Osteocyte (in vitro differentiated cells): ENCODE measurements at places on chromosomes 3 and 15. TPM values are rescaled to one million over a fixed set of nuclear protein-coding genes. Genes with fewer than 3 reads are reported as not detected.

- H3K27me3 ChIP-seq = no peaks in the 10 kb centered on the region
- H3K27ac ChIP-seq = no peak overlapping the region
- H3K4me3 ChIP-seq = no peak overlapping the region
- DNase-seq = no peak
- peaks cover 18% of the 10 kb centered on the region for H3K4me1 ChIP-seq
- H3K36me3 ChIP-seq = peaks cover 4% of the 10 kb centered on the region
Measured at GRCh38 chr3:88147261-88147660, 2.5 kb upstream of the C3orf38 start.

DNA sequence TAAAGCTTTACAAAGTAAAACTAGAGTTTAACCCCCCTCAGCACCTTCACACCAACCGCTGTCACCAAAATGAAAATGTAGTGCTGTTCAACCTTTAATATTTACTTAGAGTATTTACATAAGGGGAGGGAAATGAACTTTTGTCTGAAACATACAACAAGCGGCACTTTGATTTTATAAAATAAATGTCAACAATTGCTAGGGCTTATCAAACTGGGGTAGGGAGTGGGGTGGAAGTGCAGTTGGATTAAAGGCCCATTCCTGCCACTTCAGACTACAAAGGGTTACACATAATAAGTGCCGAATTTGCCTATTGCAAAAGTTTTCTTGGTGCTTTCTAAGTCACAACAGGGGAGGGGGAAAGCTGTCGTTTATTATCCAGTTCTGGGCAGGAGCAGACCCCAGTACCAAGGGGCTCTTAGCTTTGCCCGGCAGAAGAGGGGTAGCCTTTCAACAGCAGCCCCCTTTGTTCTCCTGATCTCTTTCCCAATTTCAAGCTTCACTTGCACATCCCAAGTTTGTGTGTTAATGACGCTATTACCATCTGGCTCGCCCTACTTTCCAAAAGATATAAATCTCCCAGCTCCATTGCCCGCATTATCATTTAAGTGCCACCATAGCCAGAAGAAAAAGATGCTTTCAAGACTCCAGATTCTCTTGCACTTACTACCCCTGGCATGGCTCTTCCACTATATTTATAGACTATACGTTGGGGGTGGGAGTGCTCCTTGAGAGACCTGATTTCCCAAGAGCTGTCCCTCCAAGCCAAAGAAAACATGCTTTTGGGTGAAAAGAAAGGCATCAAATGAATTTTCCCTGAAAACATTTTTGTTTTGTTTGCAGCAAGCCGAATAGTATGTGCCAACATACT is 17.0 kb downstream of the SOX2 start:
- no peak overlapping the region for H3K27ac ChIP-seq
- no peak for DNase-seq
- no peaks in the 10 kb centered on the region for H3K36me3 ChIP-seq
- H3K4me1 ChIP-seq = peaks cover 20% of the 10 kb centered on the region
- peaks cover 71% of the 10 kb centered on the region for H3K27me3 ChIP-seq

GRCh38 chr3:117126460-117126859 is 416.9 kb downstream of the TUSC7 start:
- H3K27ac ChIP-seq = no peak overlapping the region
- H3K4me1 ChIP-seq = peaks cover 39% of the 10 kb centered on the region
- DNase-seq = no peak
- no peak overlapping the region for H3K4me3 ChIP-seq

The FLNB gene
- 72.9 and 77.9 TPM in 2 replicates for total RNA-seq

GRCh38 chr15:46265664-46266347 is 631.0 kb downstream of the SQOR start:
- H3K36me3 ChIP-seq = no peaks in the 10 kb centered on the region
- H3K27me3 ChIP-seq = no peaks in the 10 kb centered on the region
- no peaks in the 10 kb centered on the region for H3K4me1 ChIP-seq
- no peak overlapping the region for H3K4me3 ChIP-seq
- H3K27ac ChIP-seq = no peak overlapping the region

GRCh38 chr15:68578175-68578979 is 416 bp upstream of the CORO2B start:
- peaks cover 10% of the 10 kb centered on the region for H3K27me3 ChIP-seq
- H3K27ac ChIP-seq = no peak overlapping the region
- no peaks in the 10 kb centered on the region for H3K36me3 ChIP-seq
- peak overlapping the region; percentile 71 for H3K4me3 ChIP-seq
- peaks cover 19% of the 10 kb centered on the region for H3K4me1 ChIP-seq

The DALRD3 gene
- 22.8 and 25.3 TPM in 2 replicates for total RNA-seq

DNA sequence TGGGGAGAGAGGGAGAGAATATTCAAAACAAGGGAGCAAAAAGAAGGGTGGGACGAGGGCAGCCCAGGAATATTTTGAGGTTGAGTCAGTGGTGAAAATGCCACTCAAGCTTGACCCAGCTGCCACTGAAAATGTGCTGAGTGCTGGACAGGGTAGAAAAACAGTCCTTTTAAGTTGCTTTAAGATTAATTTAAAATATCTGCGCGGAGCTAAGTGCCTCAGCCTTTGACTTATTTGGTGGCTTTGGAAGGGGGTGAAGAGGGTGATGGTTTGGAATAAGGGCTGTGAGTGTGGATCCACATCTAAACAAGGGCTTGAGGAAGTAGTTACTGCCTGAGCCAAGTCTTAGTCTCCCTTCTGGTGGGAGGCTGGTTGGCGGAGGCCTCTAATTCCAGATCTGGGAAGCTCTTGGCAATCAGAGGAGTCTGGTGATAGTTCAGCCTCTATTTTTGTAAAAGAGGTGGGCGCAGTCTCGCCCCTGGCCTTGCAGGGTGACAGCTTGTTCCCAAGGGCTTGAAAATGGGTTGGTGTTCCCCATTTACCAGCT is 280.8 kb upstream of the ROPN1 start:
- H3K36me3 ChIP-seq = no peaks in the 10 kb centered on the region
- no peaks in the 10 kb centered on the region for H3K27me3 ChIP-seq
- H3K4me1 ChIP-seq = peaks cover 51% of the 10 kb centered on the region

GRCh38 chr15:57026016-57026592 is 107.7 kb downstream of the TCF12 start:
- H3K27me3 ChIP-seq = no peaks in the 10 kb centered on the region
- peaks cover 15% of the 10 kb centered on the region for H3K4me1 ChIP-seq
- no peak overlapping the region for H3K4me3 ChIP-seq
- no peak for DNase-seq
- H3K27ac ChIP-seq = no peak overlapping the region

DNA sequence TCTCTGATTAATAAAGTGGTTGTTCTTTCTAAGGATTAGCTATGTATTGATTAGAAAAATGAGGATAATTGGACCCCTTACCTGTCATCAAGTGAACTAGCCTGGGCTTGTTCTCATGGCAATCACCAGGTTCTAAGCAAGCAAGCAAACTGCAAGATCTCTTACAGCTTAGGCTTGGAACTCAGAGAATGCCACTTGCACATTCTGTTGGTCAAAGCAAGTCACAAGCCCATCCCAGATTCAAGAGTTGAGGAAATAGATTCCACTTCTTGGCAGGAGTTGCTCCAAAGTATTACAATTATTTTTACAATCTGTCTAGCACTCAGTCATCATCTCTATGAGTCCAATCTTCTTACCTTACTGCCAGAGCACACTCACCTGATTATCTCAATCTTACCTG is 180.3 kb downstream of the SYNPR start:
- H3K4me3 ChIP-seq = no peak overlapping the region
- H3K4me1 ChIP-seq = no peaks in the 10 kb centered on the region
- no peaks in the 10 kb centered on the region for H3K27me3 ChIP-seq
- H3K27ac ChIP-seq = no peak overlapping the region
- no peaks in the 10 kb centered on the region for H3K36me3 ChIP-seq
- no peak for DNase-seq

- H3K27ac ChIP-seq = peak overlapping the region; percentile 70
- H3K4me3 ChIP-seq = no peak overlapping the region
- no peak for DNase-seq
- H3K36me3 ChIP-seq = peaks cover 28% of the 10 kb centered on the region
- no peaks in the 10 kb centered on the region for H3K27me3 ChIP-seq
- peaks cover 51% of the 10 kb centered on the region for H3K4me1 ChIP-seq
Measured at GRCh38 chr3:197253238-197253947, 45.0 kb downstream of the DLG1 start.

The LRRN1 gene
- 0.99 and 1.2 TPM in 2 replicates for total RNA-seq

- no peak overlapping the region for H3K27ac ChIP-seq
- H3K27me3 ChIP-seq = no peaks in the 10 kb centered on the region
- peaks cover 39% of the 10 kb centered on the region for H3K4me1 ChIP-seq
- peaks cover 7% of the 10 kb centered on the region for H3K36me3 ChIP-seq
- DNase-seq = peak; percentile 17
Measured at GRCh38 chr3:52895418-52895817, 1.9 kb downstream of the STIMATE start.

DNA sequence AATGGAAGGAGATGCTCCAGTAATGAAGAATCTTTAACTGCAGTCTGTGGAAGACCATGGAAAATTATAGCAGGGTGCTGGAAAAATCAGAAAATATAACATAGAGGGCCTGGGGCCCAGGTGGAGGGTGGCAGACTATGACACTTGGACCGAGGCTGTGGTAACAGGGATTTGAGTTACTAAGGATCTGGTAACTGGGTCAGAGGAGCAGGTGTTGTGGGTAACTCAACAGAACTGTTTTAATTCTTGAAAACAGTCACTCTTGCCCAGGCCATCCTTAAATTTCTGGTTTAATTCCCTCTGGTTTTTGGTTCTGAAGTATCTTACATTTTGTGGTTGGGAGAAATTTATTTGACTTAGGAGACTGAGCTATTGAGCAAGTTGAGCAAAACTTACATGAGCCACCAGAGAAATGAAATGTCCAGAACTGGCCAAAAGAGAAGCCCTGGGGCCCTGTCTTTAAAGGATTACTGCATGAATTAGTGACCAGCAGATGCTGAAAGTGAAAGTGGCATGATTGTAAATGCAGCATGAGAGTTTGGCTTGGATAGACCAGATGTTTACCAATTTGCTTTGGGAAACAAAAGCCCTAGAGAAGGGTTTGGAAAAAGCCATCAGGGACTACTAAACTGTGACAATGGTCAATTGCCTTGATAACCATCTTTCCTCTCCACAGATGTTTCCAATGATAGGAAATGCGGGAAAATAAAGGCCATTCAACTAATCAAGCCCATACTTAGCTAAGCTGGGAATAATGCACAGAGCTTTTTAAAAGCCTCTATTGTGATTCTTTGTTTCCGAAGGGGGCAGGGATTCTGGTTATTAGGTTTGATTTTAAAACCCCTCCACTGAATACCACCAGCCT is 374.9 kb upstream of the TGFBR2 start:
- no peaks in the 10 kb centered on the region for H3K36me3 ChIP-seq
- H3K4me1 ChIP-seq = peaks cover 46% of the 10 kb centered on the region
- H3K4me3 ChIP-seq = no peak overlapping the region
- H3K27ac ChIP-seq = peak overlapping the region; percentile 29
- H3K27me3 ChIP-seq = no peaks in the 10 kb centered on the region

GRCh38 chr3:99084826-99085225 is 183.3 kb upstream of the DCBLD2 start:
- H3K4me3 ChIP-seq = no peak overlapping the region
- no peak for DNase-seq
- H3K27me3 ChIP-seq = peaks cover 57% of the 10 kb centered on the region

The LMLN gene
- 5.7 and 7.7 TPM in 2 replicates for total RNA-seq

DNA sequence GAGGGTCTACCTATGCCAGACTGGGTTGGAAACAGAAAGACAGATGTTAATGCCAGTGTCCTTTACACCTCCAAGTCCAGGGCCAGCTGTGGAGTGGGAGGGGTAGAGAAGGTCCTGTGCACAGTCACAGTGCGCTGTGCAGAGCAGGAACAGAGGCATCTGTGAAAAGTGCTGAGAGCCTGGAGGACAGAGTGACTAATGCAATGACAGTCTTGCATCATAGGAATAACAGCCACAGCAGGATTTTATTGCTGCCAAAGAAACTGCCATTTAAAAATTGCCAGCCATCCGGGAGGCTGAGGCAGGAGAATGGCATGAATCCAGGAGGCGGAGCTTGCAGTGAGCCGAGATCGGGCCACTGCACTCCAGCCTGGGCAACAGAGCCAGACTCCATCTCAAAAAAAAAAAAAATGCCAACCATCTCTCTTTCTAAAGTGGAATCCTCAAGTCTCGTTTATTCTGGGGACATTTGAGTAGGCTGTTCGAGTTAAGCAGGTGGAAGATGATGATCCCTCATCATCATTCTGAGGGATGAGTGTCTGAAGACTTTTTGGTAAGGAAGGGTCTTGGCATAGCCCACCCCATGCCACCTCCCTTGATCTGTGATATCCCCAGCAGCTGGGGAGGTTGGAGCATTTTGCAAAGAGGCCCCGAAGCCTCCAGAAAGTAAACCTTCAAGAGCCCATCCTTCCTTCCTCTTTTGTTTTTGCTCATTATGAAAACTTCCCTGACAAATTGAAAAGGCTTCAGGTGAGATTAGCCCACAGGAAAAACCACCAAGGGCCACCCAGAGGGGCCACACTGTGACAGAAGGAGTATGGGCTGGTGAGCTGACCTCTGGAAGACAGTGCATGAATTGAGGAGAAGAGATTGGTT is 7.7 kb downstream of the CCR2 start:
- no peak overlapping the region for H3K27ac ChIP-seq
- no peak overlapping the region for H3K4me3 ChIP-seq
- DNase-seq = peak; percentile 40
- H3K36me3 ChIP-seq = no peaks in the 10 kb centered on the region
- peaks cover 28% of the 10 kb centered on the region for H3K27me3 ChIP-seq

DNA sequence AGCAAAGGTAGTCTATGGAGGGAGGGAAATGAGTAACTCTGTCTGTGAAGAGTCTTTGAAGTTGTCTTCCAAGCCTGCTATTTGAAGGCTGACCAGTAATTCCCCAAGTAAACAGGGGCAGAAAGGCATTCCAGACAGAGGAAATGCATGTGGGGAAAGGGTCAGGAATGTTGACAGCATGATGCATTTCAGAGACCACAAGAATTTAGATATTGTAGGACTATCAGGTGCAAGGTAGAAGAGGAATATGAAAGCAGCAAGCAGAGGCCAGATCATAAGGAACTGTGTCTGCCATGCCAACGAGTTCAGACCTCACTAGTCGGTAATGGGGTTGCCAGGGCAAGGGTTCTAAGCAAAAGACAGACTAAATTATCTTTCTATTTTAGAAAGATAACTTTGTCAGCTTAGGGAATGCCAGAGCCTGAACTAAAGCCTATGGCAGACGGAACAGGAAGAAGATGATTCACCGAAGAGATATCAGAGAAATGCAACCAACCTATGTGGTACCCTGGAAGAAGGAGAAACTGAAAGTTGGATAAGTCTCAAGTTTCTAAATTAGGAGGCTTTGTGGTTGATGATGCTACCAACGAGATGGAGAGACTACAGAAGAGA is 327.0 kb upstream of the RORA start:
- H3K27me3 ChIP-seq = no peaks in the 10 kb centered on the region
- no peak for DNase-seq
- H3K36me3 ChIP-seq = no peaks in the 10 kb centered on the region
- H3K27ac ChIP-seq = no peak overlapping the region
- H3K4me1 ChIP-seq = peaks cover 5% of the 10 kb centered on the region

- no peak overlapping the region for H3K4me3 ChIP-seq
- H3K27ac ChIP-seq = peak overlapping the region; percentile 96
- DNase-seq = no peak
- peaks cover 30% of the 10 kb centered on the region for H3K36me3 ChIP-seq
- H3K4me1 ChIP-seq = peaks cover 85% of the 10 kb centered on the region
Measured at GRCh38 chr3:124773351-124774326, 43.4 kb downstream of the UMPS start.
